Ascending aorta (tissue), 2 donors: ENCODE measurements at places on chromosomes 3 and 15.

GRCh38 chr3:82130046-82130445, 368.6 kb upstream of the GBE1 start:
- no peak for DNase-seq

DNA sequence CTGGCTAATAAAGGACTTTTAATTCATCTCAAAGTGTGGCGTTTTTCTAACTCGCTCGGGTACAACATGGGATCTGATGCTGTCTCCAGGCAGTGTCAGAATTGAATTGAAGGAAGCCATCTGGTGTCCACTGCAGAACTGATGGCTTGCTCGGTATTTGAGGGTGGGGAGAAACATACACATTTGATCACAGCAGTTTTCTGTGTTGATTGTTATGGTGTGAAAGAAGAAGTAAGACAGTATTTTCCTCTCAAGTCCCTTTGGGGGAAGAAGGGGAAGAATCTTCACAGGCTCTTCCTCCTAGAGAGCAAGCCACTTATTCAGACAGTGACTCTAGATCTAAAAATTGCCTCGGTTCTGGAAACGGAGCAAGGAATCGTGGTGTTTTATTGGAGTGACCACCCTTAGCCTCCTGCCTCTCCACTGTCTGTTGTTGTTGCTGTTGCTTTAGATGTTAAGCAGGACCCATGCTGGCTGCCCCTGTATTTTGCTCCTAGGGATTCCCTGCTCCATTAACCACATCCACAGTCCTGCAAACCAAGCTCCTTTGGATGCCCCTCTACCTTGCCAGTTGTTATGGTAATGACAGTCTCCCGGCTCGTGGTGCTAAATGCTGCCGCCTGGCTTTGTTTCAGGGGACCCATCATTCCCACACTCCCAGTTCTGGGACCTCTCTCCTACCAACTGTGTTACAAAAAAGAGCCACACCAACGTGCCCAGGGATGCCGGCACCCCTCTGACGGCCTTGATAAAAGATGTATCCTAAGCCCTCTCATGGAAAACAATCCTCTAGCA, 15.3 kb upstream of the MCCC1 start:
- no peak for DNase-seq

- no peak for DNase-seq
Observed at GRCh38 chr15:53251996-53252395, 461.9 kb upstream of the ONECUT1 start.

DNA sequence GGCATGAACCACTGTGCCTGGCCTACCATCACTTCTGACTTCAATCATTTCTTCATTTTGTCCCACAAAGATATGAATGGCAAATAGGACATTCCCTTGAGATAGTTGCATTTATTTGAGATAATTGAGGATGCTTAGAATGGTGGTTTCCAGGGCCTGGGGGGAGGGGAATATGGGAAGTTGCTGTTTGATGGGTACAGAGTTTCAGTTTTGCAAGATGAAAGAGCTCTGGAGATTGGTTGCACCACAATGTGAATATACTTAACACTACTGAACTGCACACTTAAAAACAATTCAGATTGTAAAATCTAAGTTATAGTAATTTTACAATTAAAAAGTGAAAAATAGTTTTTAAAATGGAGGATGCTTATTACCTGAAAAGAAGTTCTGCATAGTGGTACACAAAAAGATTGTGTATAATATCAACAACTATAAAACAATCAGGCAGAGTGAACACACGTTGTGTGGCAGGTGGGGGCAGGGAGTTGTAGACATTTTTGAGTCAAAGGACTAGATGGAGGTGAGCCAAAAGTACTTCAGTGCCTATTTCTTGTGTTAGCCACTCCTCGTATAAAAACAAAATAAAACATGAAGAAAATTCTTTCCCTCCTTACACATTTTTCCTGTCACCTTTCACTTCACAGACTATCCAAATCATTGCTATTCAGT, 18.5 kb upstream of the RIOX2 start:
- no peak for DNase-seq

GRCh38 chr3:194181612-194182529, 45.9 kb downstream of the HES1 start:
- no peak for DNase-seq

- no peak for DNase-seq
Observed at GRCh38 chr3:100316641-100317069, 17.9 kb upstream of the NIT2 start.

DNA sequence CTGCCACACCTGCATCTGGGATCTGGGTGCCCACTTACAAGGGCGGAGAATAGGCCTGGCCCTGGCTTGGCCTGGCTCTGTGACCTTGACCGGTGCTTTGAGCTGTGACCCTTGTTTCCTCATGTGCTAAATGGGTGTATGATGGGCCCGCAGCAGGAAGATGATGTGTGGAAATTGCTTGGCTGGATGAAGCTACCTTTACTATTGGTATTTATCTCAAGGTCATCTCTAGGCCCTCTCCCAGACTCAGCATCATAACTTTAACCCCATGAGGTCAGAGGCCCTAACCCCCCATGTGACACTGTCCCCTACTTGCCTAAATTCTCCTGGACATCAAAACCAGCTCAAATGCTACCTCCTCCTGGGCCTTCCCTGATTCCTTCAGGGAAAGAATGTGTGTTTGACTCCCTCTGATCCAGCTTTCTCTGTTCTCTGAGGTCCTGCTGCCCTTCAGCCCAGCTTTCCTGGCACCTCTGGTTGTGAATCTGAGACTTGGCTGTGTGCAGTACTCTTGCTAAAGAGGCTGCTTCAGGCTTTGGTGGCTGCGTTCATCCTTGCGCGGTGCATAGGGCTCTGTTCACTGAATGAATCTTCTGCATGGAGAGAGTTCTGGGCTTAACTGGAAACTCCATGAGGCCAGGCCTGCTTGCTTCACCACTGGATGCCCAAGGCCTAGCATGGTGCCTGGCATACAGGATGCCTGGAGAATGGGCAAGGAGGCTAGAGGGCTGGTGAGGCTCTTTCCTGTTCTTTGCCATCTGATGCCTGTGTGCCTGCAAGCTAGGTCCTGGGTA, 25.2 kb upstream of the SLC6A6 start:
- no peak for DNase-seq

- DNase-seq, result no peak
Observed at GRCh38 chr15:49315391-49315823, 107.6 kb upstream of the FGF7 start.

DNA sequence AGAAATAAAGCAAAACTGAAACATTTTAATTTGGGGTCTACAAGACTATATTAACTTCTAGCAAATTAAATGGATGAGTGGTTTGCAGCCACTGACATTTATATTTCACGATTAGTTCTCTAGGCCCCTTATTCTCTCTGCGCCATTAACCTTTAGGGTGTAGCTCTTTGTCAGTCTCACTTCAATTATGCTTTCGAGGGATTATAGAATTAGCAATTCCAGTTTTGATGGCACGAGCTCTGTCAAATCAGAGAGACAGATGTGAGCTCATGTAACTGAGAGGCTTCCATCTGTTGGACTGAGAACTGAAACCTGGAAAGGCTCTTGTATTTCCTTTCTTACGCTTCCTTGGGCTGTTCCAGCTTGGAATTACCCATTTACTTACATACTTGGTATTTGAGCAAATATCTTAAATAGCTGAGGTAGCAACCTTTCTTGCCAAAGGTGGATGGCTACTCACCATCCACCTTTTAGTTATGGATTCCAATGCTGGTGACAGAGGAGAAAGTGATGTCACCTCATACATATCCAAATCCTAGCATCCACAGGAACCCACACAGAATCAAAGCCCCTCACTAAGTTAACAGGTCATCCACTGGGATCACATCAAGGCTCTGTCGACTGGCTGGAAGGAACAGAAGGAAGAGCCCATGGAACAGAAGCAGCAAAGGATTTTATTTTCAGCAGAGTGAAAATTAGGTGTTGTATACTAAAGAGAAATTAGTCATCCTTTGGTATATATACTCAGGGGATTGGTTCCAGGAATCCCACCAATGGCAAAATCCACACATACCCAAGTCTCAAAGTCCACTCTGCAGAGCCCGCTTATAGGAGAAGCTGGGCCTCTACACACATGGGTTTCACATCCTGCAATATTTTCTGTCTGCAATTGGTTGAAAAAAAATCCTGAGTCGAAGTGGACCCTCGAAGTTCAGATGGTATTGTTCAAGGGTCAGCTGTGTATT, 20.8 kb downstream of the VGLL4 start:
- DNase-seq, result no peak

GRCh38 chr3:178385280-178385952, 150.8 kb upstream of the KCNMB2 start:
- no peak for DNase-seq

GRCh38 chr3:14555835-14556234, 15.7 kb upstream of the GRIP2 start:
- DNase-seq, result no peak

DNA sequence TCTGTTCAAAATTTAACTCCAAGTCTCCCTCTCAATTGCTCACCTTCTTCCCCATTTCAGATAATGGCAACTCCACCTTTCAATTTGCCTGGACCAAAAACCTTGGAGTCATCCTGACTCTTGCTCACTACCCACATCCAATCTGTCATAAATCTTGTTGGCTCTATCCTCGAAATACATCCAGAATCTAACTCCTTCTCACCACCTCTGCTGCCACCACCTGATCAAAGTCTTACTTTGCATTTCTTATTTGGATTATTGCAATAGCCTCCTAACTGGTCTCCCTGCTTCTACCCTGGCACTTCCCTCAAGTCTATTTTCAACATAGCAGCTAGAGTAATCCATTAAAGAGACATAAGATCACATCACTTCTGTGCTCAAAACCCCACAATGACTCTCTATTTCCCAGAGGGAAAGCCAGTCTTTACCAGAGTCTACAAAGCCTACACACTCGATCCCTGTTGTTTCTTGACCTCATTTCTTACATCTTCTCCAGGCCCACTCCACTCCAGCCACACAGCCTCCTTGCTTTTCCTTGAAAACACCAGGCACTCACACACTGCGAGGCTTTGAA, 86.6 kb downstream of the GPR156 start:
- no peak for DNase-seq

DNA sequence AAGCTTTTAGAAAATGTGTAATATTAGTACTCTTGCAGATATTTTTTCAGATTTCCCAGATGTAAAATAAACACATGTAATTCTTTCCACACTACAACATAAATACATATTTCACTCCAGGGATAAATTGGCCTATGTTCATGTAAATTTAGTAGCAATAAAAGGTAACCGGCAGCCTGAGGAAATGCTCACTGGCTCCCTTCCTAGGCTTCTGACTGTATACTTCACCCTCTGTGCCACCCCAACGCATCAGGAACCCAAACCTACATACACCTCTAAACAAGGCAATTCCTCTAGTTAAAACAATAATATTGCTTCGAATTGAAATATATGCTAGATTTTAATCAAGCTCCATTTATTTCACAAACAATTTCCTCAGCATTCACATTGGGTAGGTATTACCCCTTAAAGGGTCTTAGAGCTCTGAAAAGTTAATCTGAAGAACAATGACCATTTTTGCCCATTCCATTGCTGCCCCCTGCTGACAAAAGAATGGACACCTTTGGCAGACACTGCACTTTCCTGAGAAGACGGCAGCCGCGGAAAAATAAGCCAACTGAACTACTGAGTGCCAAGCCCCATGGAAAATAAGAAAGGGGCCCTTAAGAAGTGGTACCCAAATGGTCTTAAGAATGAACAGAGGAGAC, 212.5 kb downstream of the OSBPL10 start:
- no peak for DNase-seq

DNA sequence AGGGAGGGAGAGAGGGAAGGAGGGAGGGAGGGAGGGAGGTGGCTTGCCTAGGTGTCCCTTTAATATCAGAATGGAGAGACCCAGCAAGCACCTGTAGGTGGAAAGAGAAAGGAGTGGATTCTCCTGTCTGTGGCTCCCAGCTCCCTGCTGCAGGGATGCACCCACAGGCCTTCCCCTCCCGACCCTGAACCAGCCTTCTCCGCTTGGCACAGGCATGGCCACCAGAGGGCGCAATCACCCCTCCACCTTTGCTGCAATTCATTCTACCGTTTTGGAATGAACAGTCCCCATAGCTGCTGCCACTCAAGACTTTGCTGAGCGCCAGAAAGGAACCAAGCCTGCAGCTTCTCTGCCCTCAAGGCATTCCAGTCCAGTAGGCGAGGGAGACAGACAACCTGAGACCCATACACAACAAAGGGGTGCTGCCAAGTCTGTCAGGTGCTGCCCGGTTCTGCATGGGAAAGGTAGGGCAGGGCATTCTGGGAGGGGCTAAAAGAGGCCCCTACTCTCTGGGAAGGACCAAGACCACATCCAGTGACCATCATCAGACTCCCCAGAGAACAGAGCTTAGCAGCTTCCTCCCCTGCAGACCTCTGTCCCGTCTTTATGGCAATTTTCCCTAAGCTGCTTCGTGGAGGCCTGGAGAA, 4.9 kb downstream of the TLR9 start:
- DNase-seq, result no peak

GRCh38 chr3:31297726-31298298, 234.9 kb upstream of the STT3B start:
- DNase-seq, result no peak

DNA sequence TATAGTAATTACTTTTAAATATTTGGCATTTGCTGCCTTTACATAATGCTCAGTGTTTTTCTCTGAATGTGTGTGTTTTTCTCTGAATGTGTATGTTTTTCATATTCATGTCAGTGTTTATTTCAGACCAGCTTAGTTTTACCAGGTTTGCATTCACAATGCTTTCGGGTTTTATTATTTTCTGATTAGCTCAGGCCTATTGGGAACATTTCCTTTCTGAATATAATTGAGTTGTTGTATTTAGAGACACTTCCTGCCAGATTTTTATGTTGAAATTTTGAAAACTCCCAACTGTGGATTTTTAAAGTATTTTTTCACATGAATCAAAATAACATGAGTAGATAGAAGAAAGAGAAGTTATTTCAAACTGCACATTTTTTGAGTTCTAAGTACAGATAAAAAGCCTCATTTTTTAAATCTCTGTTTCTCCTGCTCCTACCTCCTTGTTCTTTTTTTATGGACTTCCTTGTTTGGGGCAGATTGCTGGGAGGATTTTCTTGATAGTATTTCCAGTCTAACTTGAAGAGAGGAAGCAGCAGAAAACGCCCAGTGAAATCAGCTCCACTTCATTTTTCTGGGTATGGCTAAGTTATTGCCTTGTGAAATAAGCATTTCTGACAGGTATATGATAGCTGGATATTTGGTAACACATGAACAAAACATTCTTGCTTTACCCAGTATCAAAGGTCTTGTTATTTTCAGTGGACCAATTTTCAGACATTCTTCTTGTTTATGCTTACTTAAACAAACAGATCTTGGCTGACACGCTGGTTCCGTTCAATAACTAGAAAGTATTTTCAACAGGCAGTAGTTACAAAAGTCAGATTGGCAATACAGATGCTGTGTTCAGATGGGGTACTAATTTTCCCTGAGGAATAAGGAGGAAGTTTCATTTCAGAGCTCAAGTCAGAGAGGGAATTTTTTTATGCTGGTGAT, 70.7 kb downstream of the RIOX2 start:
- DNase-seq, result no peak

GRCh38 chr3:87462228-87462627, 185.8 kb upstream of the POU1F1 start:
- no peak for DNase-seq

DNA sequence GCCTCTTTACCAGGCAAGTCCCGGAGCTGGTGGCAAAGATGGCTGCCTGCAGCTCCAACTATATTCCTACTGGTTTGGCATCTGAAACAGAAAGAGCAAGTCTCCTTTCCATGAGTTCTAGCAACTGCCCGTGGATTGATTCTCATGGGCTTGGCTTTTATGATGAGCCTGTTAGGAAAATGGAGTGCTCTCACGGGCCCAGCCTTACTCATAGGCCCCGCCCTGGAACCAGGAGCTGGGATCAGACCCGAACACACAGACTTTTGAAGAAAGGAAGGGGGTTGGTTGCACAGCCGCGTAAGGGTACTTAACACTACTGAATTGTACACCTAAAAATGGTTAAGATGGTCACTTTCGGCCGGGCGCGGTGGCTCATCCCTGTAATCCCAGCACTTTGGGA, 2.9 kb downstream of the NRROS start:
- no peak for DNase-seq
